Caki2 (cell line): ENCODE measurements at places on chromosomes 3 and 15. TPM values are rescaled to one million over a fixed set of nuclear protein-coding genes. Genes with fewer than 3 reads are reported as not detected.

SGO1 gene
- 9.4 and 10.8 TPM in 2 replicates for total RNA-seq

MAGI1 gene
- 0.88 and 1.3 TPM in 2 replicates for total RNA-seq

LRTM1 gene
- total RNA-seq, result not detected in 2 replicates

CDCP1 gene
- 11.3 and 11.4 TPM in 2 replicates for total RNA-seq

RLBP1 gene
- total RNA-seq, result not detected in 2 replicates

ZDHHC23 gene
- 0.87 and 2.9 TPM in 2 replicates for total RNA-seq

DNA sequence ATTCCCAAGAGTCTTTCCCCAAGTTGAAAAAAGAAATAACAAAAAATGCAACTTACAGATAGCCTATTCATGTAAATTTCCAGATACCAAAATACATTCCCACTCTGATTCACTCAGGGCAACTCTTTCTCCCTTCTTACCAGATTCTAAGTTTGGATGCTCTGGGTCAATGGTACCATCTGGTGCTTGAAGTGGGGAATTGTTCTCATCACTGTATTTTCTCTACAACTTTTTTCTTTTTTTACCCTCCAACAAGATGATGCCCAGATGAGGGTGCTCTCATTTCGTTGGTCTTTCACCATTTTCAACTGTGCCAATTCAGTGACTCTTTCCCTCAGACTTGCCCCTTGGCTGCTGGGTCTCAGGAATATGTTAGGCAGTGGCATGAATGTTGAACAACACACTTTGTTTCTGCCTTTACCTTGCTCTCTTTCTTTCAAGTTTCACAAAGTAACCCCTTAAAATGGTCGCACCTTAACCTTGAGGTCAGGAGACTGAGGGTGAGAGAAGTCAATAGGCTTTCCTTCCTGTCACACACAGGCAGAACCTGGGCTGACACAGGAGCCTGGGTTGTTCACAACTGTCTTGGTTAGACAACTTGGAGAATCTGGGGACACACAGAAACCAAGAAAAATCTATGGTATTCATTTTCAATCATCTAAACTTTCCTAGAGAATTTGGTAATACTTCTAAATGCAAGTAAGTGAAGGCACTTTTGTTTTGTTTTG, 330.7 kb upstream of the SLCO3A1 start:
- DNase-seq, result peak; percentile 23

DNA sequence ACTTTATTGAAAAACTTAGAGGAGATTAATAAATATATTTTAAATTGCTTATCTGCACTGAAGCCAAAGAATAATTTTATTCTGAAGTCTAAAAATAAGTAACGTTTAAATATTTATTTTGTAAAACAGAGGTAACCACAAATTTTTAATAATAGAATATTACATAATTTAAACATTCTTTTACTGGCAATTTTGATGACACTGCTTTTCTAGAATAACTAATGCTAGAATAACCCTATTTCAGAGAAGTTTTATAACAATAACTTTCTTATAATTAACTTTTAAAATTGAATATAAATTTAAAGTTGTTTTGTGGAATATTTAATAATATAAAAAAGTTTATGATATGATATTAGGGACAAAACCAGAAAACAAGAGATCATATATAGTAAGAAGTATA, 409.6 kb upstream of the KCNMB2 start:
- no peak for DNase-seq

DNA sequence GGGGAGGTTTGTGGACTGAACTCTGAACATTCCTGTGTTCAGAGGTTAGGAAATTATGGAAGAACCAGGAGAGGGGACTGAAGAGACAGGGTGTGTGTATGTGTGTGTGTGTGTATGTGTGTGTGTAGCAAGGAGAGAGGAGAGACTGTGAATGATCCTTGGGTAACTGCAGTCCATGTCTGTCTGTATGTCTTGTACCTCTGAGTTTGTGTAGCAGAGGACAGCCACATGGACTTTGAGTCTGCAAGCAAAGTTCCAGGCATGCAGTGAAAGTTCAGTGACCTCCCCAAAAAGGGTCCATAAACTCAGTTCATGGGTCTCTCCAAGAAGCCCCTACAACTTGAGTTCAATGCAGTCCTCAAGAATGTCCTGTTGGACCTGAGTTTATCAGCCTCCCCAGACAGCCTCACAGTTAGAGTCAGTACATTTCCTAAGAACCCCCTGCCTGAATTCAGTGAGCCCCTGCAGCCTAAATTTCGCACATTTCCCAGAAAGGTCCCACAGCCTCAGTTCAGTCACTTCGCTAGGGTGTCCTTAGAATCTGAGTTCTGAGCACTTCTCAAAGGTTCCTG, 28.3 kb upstream of the HERC1 start:
- DNase-seq, result no peak

- DNase-seq, result no peak
Measured at GRCh38 chr3:194204042-194204987, 68.4 kb downstream of the HES1 start.

DNA sequence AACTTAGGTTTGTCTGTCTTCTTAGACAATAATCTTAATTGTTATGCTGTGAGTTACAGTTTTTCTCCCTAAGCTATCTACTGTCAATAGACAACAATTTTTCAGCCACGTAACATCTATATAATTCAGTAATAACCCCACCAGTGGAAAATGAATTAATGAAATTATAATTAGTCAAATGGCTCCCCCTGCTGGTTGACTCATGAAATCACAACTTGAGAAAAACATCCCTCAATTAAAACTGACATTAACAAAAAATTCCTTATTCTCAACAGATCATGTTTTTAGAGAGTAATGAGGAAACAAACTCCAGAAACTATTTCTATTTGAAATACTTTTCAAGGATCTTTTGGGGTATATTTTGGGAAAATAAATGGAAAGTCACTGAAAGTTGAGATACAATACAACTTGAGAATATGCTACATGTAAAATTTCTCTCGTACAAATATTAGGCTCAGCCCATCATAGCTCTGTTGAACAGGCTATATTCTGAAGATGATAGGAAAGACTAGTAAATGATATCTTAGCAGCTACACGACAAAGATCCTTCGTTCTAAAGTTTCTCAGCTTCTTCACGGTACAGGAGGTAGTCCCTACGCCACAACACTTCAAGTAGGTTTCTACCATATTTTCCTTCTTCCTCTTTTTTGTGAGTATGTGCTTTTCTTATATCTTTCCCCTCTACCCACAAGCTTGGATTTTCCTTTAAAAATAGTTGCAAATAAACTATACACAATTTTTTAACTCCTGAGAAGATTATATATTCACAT, 20.7 kb downstream of the PPP1R2 start:
- no peak for DNase-seq

- peak; percentile 67 for DNase-seq
Measured at GRCh38 chr3:23567917-23568316, 237.8 kb upstream of the UBE2E1 start.

DNA sequence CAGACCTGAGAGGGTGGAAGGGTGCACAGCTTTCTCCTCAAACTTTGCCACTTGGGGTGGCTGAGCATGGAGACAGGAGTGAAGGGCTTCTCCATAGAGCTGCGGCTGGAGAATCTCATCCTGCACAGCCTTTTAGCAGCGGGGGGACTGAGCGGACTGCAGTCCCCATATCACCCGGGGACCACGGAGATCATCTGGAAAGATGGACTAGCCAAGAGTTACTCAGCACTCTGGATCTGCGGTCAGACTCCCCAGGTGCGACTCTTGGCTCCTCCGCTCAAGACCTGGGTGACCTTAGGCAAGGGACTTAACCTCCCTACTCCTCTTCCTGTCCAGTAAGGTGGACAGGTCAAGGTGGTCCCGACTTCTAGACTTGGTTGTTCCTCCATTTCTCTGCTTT, 125.8 kb upstream of the MEF2A start:
- no peak for DNase-seq

DNA sequence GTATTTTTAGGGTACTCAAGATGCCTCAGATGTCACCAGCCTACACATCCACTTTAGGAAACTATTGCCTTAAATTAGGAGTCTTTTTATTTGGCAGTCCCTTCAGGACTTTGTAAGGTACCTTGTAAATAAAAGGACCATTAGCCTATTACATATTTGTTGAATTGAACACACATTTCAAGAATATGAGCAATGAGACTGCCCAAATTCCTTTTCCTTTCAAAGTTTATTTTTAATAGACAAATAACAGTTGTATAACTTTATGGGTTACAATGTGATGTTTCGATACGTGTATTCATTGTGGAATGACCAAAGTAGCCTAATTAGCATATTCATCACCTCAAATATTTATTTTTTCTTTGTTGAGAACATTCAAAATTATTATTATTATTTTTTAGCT, 176.7 kb upstream of the PDZRN3 start:
- no peak for DNase-seq

DNA sequence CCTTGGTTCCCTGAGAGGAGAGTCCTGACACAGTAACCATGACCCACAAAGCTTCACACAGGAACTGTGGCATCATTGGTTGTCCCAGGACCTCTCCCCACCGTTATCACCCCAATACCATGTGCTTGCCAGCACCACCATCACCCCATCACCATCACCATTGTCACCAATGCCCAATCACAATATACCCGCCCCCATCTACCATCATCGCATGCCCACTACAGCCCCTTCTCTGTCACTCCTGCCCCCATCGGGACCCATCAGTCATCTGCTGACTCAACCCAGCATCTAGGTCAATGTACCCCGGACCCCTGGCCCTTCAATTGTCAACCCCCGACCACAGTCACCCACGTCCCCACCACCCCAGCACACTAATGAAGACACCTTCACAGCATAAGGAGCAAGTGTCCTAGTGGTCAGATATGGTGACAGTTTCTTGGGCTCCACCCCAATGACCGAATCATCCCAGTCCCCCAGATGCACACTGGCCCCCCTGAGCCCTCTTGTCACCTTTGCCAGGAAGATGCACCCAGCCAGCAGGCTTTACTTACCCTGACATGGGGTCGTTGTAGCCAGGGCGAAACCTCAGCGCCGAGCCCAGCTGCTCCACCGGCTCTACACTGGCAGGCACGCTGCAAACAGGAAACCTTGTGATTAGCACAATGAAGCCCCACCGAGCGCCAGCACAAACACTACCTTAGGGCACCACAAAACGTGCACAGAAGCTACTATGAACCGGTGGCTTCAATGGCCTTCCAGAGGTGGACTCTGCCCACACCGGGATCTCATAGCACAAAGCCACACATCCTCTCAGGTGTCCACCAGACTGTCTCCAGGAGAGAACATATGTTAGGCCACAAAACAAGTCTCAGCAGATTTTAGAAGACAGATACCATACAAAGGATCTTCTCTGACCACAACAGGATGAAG, 25.1 kb downstream of the SHISA5 start:
- no peak for DNase-seq

DNA sequence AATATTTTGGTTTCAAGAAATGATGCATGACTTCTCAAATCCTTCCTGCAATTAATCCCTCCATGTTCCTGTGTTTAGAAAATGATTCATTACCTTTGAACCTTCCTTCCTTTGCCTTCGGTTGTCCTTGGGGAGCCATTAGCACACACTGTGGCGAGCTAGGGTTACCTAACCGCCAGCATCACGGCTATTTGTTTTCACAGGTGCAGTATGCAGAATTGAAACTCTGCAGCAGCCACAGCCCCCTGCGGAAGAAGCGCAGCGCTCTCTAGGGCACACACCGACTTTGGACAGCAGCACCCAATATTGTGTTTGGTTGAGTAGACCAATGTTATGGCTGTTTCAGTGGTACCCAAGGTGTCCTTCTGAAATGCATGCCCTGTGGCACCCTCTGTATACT, 247.4 kb downstream of the MCTP2 start:
- DNase-seq, result no peak

- DNase-seq, result no peak
Measured at GRCh38 chr15:67100801-67101581, 35.6 kb downstream of the SMAD3 start.
